ENCODE measurements at places on chromosomes 7 and 10.

GRCh38 chr7:32941681-32942414 lies 15.4 kb upstream of the FKBP9 start:
- DNase-seq, result no peak

GRCh38 chr7:5423976-5424748 lies 528 bp upstream of the TNRC18 start:
- DNase-seq, result peak; percentile 54

GRCh38 chr10:43372765-43373361 lies 1.4 kb downstream of the FXYD4 start:
- no peak for DNase-seq

DNA sequence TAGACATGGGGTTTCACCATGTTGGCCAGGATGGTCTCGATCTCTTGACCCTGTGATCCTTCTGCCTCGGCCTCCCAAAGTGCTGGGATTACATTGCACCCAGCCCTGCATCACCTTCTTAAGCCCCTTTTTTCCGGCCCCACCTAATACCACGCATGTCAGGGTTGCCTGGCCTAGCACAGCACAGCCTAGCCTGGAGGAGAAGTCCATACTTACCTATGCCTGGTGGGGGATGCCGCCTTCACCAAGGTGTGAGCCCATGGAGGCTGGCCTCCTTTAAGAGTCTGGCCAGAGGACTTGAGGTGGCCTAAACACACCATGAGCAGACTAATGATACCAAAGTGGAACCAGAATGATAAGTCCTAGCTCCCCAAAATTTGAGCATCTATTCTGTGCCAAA lies 22.0 kb upstream of the CUX1 start:
- DNase-seq, result no peak

GRCh38 chr10:124534826-124535601 lies 73.4 kb downstream of the LHPP start:
- no peak for DNase-seq

GRCh38 chr7:50085344-50085743 lies 7.7 kb downstream of the ZPBP start:
- no peak for DNase-seq
